ENCODE measurements at places on chromosomes 1 and 21. TPM values are rescaled to one million over a fixed set of nuclear protein-coding genes. Genes with fewer than 3 reads are reported as not detected.

DNA sequence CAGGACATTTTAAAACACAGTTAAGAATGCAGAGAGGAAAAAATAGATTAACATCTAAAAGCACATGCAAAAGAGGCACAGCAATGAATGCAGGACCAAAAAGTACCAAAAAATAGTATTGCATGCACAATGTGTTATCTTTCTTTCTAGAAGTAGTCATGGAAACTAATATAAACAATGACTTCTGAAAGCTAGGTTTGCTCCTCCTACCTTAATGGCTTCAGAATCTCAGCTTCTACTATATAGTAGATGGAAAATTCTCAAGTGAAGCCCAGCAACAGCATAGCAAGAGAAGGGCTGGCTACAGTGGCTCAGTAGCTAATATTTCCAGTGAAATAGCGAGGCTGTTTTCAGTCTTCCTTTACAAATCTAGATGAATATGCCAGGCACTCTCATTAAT lies 125.1 kb downstream of the CRB1 start:
- H3K27ac ChIP-seq, result no peak overlapping the region
- no peak overlapping the region for H3K4me3 ChIP-seq
- no peak for DNase-seq
- H3K36me3 ChIP-seq, result no peaks in the 10 kb centered on the region

GRCh38 chr1:74463333-74463988 lies 49.0 kb downstream of the LRRC53 start:
- H3K27ac ChIP-seq, result no peak overlapping the region
- H3K36me3 ChIP-seq, result peaks cover 1% of the 10 kb centered on the region
- H3K4me1 ChIP-seq, result peaks cover 16% of the 10 kb centered on the region
- no peak overlapping the region for H3K4me3 ChIP-seq
- no peak for DNase-seq
- no peaks in the 10 kb centered on the region for H3K27me3 ChIP-seq

DNA sequence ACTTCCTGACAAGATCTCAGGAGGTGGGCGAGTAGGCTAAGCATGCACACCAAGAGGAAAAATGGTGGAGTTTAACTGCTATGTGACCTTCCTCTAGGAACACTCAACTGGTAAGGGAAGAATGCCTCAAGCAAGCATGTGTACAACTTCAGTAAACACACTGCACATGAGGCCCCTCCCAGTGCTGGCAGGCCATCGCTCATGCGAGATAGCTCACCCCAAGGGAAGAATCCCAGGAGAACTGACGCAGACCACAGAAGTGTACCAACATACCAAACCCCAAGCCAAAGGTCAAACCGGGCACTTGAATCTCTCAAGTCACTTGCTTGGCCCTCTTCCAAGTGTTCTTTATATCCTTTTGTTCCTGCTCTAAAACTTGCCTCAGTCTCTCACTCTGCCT lies 40.5 kb upstream of the GALNT2 start:
- H3K4me1 ChIP-seq, result peaks cover 2% of the 10 kb centered on the region
- H3K27me3 ChIP-seq, result no peaks in the 10 kb centered on the region
- H3K4me3 ChIP-seq, result no peak overlapping the region

- peaks cover 23% of the 10 kb centered on the region for H3K4me1 ChIP-seq
- no peak overlapping the region for H3K27ac ChIP-seq
- H3K27me3 ChIP-seq, result peaks cover 3% of the 10 kb centered on the region
- DNase-seq, result no peak
- no peak overlapping the region for H3K4me3 ChIP-seq
These were observed 736.4 kb downstream of the MATN1 start for GRCh38 chr1:29986986-29987385.

The TENT5C gene
- total RNA-seq, result 13.6 TPM

GRCh38 chr1:100517515-100517914 lies 20.4 kb upstream of the GPR88 start:
- no peak for DNase-seq
- no peaks in the 10 kb centered on the region for H3K27me3 ChIP-seq
- no peak overlapping the region for H3K4me3 ChIP-seq

DNA sequence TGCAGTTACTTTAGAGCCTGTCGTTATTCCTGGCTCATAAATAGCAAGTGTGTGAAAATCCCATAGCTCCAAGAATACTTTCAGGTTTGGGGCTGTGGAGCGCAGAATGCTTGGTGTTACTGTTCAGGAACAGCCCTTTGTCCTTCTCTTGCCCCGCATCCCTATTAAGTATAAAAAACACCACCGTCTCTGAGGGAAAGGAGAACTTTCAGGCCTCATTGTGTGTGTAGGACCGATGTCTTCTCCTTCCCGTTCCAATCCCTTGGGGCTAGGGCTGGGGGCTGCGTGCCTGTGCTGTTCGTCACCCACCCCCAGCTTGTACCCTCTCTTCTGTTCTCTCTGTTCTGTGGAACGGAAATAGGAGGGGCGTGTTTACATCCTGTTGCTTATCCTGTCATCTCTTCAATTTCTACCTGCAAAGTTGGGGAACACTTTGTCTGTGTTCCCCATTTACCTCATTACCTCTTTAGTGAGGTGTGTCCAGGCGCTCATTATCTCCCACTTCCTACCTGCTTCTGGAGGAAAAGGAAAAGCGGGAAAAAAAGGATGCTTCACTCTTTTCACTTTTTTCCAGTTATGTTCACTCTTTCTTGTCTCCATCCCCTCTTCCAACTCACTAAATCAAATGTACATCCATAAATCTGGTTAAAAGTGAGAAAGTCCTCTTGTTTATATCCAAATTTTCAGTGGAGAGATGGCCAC lies 788 bp upstream of the TXNIP start:
- DNase-seq, result no peak
- peaks cover 41% of the 10 kb centered on the region for H3K4me1 ChIP-seq
- H3K36me3 ChIP-seq, result peaks cover 24% of the 10 kb centered on the region
- H3K27me3 ChIP-seq, result no peaks in the 10 kb centered on the region
- H3K27ac ChIP-seq, result peak overlapping the region; percentile 83
